Thymus (tissue), 14 donors: ENCODE measurements at places on chromosomes 4 and X. TPM values are rescaled to one million over a fixed set of nuclear protein-coding genes. Genes with fewer than 3 reads are reported as not detected.

- DNase-seq, result peak; percentile 2
Observed at GRCh38 chr4:170853422-170854021, 763.8 kb upstream of the AADAT start.

- no peak for DNase-seq
Observed at GRCh38 chr4:13126976-13127910, 356.9 kb downstream of the RAB28 start.

- DNase-seq, result no peak
Observed at GRCh38 chr4:25865586-25865985, 2.8 kb upstream of the SEL1L3 start.

DNA sequence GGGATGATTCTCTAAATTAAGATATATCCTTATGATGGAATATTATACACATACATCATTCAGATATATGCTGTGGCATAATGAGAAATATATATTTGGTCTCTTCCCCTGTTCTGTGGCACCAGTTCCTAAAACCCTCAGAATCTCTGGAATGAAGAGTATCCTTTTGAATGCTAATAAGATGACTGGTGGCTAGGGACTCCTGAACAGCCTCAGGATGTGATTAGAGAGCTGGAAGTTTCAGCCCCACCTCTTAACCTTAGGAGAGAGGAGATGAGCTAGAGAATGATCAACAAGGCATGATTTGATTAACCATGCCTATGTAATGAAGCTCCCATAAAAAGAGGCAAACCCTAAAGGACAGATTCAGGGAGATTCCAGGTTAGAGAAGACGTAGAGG is 632.0 kb downstream of the IQCM start:
- DNase-seq, result no peak

- DNase-seq, result no peak
Observed at GRCh38 chrX:136047016-136047642, 61.9 kb downstream of the SLC9A6 start.

GRCh38 chr4:19596342-19596741 is 655.4 kb upstream of the SLIT2 start:
- DNase-seq, result no peak

GRCh38 chrX:12978205-12979025 is 3.5 kb downstream of the TMSB4X start:
- peak; percentile 72 for DNase-seq

DNA sequence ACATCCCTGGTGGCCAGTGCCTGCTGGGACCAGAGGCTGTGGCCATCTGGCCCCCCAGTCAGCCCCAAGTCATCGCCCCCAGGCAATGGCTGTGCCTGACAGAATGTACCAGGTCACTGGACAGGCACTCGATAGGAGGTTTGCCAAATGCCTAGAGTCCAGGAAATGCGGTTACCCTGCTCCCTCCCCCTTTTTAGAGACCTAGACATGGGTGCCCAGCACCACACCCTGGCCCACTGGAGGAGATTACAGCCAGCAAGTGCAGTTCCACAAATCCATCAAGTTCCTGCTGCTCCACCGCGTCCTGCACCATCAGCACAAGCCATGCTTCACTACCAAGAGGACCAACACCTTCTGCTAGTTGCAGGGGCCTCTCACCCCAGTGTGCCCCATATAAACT is 16.2 kb upstream of the ZFX start:
- no peak for DNase-seq

DNA sequence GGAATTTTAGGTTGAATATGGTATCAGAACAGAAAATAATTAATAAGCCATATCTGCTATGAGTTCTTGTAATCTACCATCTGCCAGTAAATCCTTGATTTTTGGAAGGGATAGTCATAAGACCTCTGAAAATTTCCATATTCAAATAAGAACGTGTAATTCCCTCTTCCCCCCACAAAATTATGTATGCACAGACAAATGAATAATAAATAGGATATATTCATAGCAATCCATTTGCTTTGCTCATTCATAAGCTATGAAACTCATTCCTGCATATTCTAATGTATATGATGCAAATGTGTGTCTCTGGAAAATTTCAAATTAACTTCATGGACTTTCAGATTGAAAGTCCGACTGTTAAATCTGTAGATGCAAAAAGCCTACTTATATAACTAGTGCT is 833.1 kb upstream of the GRID2 start:
- DNase-seq, result no peak

DNA sequence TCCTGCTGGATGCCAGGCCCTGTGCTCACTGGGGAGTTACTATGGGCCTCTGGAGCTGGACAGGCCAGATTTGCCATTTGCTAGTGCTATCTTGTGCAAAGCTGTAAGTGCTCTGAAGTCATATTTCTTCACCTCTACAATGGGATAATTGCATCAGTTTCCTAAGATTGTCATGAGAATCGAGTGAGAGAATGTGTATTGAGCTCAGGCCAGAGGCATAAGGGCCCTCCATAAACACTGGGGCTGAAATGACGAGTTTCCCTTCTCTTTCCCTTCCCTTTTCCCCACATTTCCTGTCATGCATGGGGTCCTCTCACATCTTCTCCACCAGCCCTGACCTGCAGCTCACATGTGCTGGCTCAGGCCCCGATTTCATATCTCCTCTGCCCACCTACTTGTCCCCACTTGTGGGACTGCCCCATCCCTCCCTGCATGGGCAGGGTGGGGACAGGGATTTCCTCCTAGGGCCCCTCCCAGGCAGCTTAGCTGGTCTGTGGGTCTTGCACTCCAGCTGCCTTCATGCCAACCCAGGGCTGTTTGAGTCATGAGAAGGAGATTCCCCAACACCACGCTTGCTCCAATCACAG is 358.8 kb downstream of the MID1IP1 start:
- no peak for DNase-seq

DNA sequence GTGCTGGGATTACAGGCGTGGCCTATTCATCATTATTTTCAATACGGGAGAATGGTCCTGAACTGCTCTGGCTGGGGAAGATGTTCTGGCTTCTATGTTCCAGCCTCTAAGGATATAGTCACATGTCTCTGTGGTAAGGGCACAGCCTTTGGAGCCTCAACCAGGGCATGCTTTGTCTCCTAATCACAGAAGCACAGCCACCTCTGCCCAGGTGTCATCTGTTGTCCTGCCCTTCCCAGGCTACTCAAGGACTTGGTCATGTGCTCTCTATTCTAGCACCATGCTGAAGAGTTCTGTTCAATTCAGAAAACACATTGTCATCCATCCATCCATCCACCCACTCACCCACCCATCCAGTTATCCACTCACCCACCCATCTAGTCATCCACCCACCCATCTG is 29.5 kb downstream of the ASMTL start:
- DNase-seq, result no peak

- no peak for DNase-seq
Observed at GRCh38 chrX:152866386-152866785, 31.5 kb upstream of the ZNF185 start.

GRCh38 chr4:3372933-3373465 is 68.8 kb upstream of the HGFAC start:
- DNase-seq, result no peak

- DNase-seq, result no peak
Observed at GRCh38 chr4:74330295-74330750, 22.1 kb downstream of the EPGN start.

GRCh38 chr4:177726111-177726510 is 283.9 kb upstream of the AGA start:
- no peak for DNase-seq

DNA sequence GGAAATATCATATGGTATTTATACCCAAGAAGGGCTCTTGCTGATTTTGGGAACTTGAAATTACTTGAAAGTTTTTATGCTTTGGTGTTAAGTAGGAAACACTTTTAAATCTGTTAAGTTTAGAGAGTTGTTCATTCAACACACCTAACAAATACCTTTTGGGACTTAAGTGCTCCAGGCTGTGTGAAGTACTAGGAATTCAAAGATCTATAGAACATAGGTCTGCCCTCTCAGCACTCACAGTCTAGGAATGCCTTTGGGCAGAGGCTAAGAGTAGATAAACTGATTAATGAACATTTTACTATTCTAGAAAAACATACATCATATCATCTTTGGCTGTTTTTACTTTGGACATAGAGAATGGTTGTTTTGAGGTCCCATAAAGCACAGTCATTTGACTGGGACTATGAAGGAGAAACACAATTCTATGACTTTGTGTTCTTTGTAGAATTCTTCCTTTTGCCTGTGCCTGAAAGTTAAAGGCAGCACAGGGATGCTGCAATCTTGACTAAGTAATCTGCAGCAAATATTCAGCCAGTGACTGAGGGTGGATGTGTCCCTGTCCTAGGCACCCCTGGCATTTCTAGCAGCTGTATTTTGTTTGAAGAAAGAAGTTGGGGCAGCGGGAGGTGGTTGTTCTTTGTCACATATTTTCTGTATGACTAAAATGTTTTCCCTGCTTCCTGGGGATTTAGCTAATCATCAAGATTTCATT is 8.3 kb downstream of the BMP3 start:
- no peak for DNase-seq

GRCh38 chr4:79687006-79687405 is 279.0 kb upstream of the GK2 start:
- DNase-seq, result no peak

DNA sequence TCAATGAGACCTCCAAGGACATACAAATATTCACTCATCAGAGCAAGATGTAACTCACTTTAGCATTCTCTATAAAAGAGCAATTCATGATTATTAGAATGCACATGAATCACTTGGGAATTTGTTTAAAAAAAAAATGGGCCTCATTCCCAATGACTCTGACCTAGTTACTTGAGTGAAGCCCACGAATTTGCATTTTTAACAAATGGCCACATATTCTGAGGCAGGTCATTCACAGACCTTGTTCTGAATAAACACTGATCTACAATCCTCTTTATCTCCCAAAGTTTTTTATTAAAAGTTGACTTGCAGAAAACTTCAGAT is 255.1 kb upstream of the VEGFC start:
- DNase-seq, result no peak

DNA sequence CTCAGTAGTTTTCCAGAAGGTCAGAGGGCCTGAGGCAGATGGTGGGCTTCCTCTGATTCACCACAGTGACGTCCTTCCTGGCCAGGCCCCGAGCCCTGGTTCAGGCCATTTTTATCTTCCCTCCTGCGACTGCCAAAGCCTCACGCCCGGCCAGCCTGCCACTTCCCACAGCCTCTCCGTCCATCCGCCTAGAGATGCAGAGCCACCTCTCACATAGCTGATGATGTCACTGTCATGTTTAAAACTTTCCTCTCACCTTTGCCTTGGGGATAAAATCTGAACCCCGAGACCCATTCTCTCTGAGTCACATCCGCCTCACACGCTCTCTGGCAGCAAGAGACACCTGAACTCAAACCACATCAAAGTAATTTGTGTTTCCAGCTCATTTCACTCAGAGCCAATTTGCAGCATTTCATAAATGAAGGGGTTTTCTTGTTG is 175.3 kb downstream of the QDPR start:
- DNase-seq, result peak; percentile 80

GRCh38 chr4:134018846-134019245 is 182.7 kb downstream of the PABPC4L start:
- no peak for DNase-seq

DNA sequence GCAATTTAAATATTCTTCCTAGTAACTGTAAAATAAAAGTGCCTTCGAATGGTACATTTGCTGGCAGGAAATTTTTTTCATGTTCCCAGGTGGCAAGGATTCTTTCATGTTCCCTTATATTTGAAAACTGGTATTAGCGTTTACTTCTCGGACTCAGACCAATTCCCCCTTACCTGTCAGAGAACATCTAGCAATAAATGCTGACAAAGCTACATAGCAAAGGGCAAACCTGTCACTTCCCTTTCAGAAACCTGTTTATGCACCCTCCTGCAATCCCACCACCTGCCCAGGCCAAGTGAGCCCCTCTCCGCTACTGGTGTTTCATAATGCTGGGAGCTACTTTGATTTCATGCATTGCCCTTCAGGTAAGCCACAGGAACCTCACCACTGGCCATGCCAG is 98.2 kb downstream of the HPRT1 start:
- DNase-seq, result no peak

Gene STATH
- polyA plus RNA-seq, result 11.9 TPM

Gene TXK
- 24.7 TPM for polyA plus RNA-seq

Gene SYP
- 3.6 TPM for polyA plus RNA-seq

Gene ACE2
- 1.4 TPM for polyA plus RNA-seq

Gene MAGEA4
- polyA plus RNA-seq, result not detected

Gene GLRA3
- 0.05 TPM for polyA plus RNA-seq

Gene DDIT4L
- polyA plus RNA-seq, result 1.5 TPM

Gene PRAF2
- 24.6 TPM for polyA plus RNA-seq

Gene CCDC110
- polyA plus RNA-seq, result 0.30 TPM

Gene ATP8A1
- 30.9 TPM for polyA plus RNA-seq

Gene CNKSR2
- polyA plus RNA-seq, result 2.1 TPM

Gene BEND2
- 0.05 TPM for polyA plus RNA-seq

Gene F8A3
- 4.4 TPM for polyA plus RNA-seq
